ENCODE measurements at places on chromosomes 7 and 10.

- DNase-seq: no peak
Observed at GRCh38 chr10:88890681-88891381, 10.8 kb downstream of the STAMBPL1 start.

- no peak for DNase-seq
Observed at GRCh38 chr7:18117482-18117881, 89.8 kb upstream of the PRPS1L1 start.

DNA sequence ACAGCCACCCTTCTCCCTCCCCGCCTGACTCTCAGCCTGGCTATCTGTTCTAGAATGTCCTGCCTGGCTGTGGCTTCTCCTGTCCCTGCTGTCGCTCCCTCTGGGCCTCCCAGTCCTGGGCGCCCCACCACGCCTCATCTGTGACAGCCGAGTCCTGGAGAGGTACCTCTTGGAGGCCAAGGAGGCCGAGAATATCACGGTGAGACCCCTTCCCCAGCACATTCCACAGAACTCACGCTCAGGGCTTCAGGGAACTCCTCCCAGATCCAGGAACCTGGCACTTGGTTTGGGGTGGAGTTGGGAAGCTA lies 1.2 kb downstream of the EPO start:
- DNase-seq: no peak

DNA sequence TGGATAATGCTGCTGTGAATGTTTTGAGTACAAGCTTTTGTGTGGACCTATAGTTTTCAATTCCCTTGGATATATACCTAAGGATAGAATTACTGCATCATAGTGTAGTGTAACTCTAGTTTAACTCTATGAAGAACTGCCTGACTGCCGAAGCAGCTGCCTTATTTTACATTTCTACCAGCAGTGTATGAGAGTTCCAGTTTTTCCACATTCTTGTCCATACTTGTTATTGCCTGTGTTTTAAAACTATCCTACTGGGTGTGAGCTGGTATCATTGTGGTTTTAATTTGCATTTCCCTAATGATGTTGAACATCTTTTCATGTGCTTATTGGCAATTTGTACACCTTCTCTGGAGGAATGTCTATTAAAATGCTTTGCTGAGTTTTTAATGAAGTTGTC lies 15.7 kb downstream of the SEPTIN7 start:
- DNase-seq: no peak

GRCh38 chr10:121440461-121440860 lies 157.8 kb downstream of the FGFR2 start:
- no peak for DNase-seq

- DNase-seq: no peak
Observed at GRCh38 chr7:114944745-114945625, 23.1 kb downstream of the MDFIC start.

DNA sequence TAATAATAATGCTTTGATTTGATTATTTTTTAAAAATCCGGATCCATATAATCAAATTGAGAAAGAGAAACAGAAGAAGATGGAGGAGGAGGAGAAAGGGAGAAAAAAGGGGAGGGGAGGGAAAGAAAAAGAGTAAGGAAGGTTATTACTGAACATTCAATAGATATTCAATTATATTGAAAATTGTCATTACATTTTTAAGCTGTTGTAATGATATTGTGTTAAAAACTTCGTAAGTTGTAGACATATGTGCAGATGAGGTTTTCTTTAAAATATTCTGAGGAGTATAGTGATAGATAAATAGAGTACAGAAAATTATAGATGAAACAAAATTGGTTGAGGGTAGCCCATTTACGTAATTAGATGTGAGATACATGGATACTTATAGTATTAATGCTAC lies 933.0 kb upstream of the PHF14 start:
- DNase-seq: no peak

DNA sequence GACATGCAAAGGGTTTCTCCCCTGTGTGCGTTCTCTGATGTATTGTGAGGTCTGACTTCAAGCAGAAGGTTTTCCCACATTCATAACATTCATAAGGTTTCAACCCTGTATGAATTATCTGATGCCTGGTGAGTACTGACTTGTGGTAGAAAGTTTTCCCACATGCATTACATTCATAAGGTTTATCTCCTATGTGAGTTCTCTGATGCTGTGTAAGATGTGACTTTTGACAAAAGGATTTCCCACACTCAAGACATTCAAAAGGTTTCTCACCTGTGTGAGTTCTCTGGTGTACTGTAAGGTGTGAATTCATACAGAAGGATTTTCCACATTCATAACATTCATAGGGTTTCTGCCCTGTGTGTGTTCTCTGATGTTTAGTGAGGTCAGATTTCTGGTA lies 45.1 kb downstream of the ZNF33B start:
- DNase-seq: no peak

- no peak for DNase-seq
Observed at GRCh38 chr10:29897430-29897829, 162.0 kb downstream of the JCAD start.

- no peak for DNase-seq
Observed at GRCh38 chr7:93364806-93365205, 132.6 kb downstream of the VPS50 start.

DNA sequence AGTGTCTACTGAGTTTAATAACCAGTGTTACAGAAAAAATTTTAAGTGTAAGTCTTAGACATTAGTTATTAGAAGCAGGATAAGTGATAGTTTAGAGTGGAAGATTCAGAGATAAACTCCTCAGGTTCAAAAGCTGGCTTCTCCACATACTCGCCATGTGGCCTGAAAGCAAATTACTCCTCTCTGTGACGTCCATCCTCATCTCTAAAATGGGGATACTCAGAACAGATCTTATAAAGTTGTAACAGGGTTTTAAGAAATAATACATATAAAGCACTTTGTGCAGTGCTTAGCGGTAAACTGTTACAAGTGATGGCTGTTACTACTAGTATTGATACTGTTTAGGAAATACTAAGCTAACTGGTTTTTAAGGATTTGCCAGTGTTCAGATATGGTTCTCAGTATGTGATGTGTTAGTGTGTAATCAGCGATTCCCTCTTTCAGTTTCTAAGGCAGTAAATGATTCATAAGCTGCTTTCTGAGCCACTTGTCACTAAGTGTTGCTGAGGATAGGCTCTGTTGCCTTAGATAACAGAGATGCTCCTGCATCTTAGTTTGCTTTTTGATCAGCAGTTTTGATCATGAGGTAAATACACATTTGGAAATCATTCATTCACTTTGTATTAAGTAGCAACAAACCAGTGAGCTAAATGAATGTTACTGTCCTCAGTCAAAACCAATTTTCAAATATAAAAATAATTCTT lies 58.7 kb downstream of the CYP51A1 start:
- DNase-seq: no peak

GRCh38 chr10:8104005-8104404 lies 49.5 kb downstream of the GATA3 start:
- DNase-seq: no peak

DNA sequence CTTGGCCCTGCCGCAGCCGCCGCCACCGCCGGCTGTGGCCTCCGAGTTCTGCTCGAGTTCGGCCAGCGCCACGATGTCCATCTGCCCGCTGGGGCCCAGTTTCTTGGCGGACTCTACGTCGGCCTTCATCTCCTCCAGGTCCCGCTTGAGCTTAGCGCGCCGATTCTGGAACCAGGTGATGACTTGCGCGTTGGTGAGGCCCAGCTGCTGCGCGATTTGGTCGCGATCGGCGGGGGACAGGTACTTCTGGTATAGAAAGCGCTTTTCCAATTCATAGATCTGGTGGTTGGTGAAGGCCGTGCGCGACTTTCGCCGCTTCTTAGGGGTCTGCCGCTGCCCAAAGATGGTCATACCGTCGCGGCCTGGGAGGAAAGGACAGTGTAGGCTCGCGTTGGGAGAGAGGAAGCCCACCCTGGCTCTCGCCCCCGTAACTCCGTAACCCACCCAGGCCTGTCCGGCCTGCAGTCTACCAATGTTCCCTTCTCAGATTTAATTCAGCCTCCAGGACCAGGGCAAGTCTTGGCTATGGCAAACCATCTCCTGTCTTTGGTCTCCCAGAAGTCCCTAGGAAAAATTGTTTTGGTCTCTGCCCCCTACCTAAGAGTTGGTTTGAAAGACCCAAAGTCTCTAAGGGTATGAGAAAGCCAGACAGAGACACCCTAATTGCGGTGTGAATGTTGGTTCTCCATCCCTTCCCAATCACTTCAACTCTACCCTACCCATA lies 1.7 kb downstream of the LBX1 start:
- peak; percentile 36 for DNase-seq

DNA sequence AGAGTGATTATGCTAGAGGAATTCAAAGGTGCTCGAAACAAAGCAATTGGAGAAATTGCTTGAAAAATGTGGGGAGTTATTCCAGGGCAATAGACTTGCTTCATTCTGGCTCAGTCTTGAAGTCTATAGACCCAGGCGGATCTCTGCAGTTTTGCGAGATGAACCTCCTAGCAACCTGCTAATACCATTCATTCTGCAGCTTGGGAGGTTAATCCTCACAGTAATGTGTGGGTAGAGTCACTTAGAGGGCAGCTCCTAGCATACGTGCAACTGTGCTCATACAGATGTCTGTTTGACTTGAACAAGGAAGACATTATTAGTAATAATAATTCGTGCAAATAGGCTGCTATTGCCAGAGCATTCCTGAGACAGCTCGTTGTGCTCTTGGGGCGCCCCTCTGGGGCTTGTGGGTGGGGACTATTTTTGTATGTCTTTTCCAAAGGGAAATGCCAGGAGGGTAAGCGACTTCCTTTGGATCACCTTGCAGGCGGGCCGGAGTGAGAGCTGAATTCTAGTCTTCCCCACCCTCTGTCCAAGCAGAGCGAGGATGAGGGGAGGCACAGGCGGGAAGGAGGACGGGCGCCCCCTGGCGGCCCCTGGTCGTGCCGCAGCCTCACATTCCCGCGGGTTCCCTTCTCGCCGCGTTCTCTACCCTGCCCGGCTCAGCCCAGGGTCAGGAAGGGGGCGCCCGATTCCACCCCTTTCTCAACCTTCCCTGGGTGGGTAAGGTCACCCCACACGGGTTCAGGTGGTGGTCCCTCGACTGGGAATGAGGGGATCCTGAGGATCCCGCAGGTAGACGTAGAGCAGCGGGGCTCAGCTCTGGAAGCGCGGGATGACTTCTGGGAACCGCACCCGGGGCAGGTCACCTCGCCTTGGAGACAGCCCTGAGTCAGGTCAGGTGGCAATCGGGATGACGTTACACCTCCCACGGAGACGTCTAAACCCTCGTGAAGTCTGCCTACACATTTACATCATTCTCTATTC lies 241.5 kb downstream of the PHTF2 start:
- peak; percentile 44 for DNase-seq

GRCh38 chr7:78194611-78195010 lies 396.0 kb downstream of the PHTF2 start:
- no peak for DNase-seq

DNA sequence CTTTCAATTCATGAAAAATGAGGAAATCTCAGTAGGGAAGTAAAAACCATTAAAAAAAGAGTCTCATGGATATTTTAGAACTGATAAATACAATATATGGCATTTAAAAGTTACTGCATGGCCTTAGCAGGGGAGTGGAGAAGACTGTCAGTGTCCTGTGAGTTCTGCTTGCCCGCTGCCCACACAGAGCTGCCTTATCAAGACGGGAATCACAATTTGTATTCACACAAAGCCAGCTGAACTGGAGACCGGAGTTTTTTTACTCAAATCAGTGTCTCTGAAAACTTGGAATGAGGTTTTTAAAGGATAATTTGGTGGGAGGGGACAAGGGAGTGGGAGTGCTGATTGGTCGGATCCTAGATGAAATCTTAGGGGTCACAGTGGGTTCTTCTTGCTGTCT lies 17.1 kb downstream of the LANCL2 start:
- DNase-seq: no peak

- DNase-seq: no peak
Observed at GRCh38 chr10:36764823-36765222, 360.6 kb upstream of the ANKRD30A start.

DNA sequence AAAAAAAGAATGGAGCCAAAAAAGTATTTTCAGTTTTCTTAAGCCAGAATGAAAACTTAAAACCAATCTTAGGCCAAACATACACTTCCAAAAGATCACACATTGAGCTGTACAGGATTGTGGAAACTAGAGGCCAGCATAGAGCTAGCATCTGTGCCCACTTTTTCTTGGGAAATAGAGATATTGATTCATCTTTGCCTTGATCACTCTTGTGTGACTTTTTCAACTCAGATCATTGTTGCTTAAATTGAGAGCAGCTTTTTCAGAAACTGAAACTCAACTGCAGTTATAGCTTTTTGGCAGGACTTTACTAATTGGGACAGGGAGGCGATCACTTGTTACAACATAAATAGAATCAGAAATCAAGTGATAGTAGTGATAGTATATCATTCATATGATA lies 132.2 kb downstream of the PRKG1 start:
- DNase-seq: no peak

DNA sequence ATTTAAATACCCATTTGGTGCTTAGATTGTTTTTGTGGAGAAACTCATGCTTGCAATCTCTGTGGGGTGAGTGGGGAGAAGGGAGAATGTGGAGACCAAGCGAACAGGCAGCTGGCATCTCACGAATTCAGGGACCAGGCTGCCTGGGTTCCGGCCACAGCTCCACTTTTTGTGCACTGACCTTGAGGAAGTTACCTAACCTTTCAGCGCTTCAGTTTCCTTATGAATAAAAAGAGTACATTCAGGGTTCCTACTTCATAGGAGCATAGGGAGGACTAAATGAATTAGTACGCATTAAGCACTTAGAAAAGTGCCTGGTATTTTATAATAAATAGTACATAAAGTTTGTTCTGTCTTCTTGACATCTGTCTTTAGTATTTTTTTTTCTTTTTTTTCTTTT lies 72.5 kb downstream of the PRTFDC1 start:
- no peak for DNase-seq

- no peak for DNase-seq
Observed at GRCh38 chr7:105904064-105904463, 27.7 kb upstream of the ATXN7L1 start.

GRCh38 chr7:86964973-86965726 lies 94.3 kb downstream of the ELAPOR2 start:
- DNase-seq: no peak

GRCh38 chr10:67612577-67613537 lies 83.1 kb downstream of the CTNNA3 start:
- no peak for DNase-seq

- no peak for DNase-seq
Observed at GRCh38 chr10:11245095-11245479, 227.4 kb downstream of the CELF2 start.

- no peak for DNase-seq
Observed at GRCh38 chr10:28036587-28036986, 37.7 kb upstream of the ODAD2 start.

- no peak for DNase-seq
Observed at GRCh38 chr10:100817268-100817839, 72.0 kb downstream of the PAX2 start.

DNA sequence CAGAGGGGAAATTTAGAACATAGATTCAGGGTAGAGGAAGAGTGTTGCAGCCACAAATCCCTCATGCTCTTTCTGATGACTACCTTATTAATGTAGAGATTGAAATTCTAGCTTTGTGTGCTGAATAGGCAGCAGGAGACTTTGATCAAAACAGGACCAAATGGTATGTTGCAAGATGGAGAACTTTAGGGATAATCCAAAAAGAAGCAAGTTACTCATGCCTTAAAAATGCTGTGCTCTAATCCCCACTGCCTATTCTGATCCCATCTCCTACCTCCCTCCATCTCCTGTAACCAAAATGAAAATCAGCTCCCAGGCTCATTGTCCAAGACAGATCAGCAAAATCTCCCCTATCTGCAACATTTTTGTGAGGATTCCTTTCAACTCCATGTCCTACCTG lies 31.3 kb downstream of the CH25H start:
- no peak for DNase-seq
